Stomach (tissue), 19 donors: ENCODE measurements at places on chromosomes 16 and 17.

DNA sequence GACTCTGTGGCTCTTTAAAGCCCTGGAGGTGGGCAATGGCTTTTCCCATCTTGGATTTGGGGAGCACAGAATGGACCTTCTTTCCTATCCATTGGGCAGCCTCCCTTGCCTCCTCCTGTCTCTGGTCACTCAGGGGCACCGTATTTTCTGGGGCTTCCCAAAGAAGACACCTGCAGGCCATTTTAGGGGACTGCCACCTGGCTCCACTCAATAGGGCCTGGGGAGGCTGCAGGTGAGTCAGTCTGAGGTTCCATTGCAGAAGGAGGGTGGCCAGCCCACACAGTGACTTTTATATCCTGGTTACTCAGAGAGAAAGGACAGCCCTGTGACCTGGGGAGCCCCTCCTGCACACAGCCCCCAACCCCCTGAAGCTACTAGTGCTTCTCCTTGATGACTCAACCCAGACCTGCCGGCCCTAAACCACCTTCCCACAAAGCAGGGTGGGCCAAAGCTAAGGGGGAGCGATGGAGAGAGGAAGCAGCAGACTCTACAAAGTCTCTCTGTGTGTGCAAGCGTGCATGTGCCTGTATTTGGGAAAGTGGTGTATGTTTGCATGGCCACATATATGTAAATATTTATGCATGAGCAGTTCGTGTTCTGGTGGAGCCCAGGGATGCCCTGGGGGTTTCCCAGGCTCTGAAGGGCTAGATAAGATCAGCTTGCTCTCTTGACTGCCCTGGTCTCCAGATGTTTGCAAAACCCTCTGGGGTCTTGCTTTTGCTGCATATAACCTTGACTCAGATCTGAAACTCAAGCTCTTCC, 5.0 kb downstream of the CX3CL1 start:
- H3K4me1 ChIP-seq = peaks cover 7% of the 10 kb centered on the region
- no peak overlapping the region for H3K4me3 ChIP-seq
- no peaks in the 10 kb centered on the region for H3K27me3 ChIP-seq
- H3K27ac ChIP-seq = no peak overlapping the region
- peaks cover 3% of the 10 kb centered on the region for H3K36me3 ChIP-seq

DNA sequence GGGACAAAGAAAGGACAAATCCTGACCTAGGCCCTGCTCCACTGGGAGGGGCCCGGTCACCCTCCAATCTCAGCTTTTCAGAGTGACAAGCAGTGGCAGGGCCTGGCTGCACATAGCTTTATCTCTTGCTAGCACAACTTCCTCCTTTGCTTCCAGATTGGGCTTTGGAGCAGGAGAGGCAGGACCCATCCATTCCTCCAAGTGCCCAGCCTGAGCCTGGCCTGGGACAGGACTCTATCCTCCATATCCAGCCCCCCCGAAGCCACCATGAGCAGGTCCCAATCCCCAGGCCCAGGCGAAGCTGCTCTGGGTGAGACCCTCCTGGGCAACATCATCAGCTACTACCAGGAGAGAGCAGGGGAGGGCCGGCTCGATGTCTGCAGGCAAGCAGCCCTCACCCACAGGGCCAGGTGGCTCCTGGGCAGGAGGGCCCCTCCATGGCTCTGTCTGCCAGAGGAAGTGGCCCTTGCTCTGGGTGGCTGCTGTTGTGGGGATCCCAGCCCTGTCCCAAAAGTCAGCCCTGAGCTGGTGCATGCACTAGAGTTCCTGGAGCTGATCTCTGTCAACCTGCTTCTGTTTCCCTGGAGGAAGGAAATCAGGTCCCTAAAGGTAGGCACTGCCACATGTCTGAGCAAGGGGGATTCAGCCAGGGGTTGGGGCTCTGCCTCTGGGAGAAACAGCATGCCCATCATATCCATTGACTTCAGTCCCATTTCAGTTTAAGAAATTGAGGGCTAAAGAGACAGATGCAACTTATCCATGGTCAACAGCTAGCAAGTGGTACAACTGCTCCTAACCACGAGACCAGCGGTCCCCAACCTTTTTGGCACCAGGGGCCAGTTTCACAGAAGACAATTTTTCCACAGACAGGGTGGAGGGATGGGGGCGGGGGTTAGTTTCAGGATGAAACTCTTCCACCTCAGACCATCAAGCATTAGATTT, 58.9 kb downstream of the TK2 start:
- H3K27ac ChIP-seq = no peak overlapping the region
- peaks cover 12% of the 10 kb centered on the region for H3K4me1 ChIP-seq
- DNase-seq = peak; percentile 23
- H3K27me3 ChIP-seq = no peaks in the 10 kb centered on the region

GRCh38 chr16:81842564-81843242, 63.6 kb downstream of the PLCG2 start:
- H3K4me1 ChIP-seq = no peaks in the 10 kb centered on the region
- H3K27ac ChIP-seq = no peak overlapping the region
- H3K27me3 ChIP-seq = no peaks in the 10 kb centered on the region
- DNase-seq = no peak
- H3K36me3 ChIP-seq = no peaks in the 10 kb centered on the region

- no peaks in the 10 kb centered on the region for H3K27me3 ChIP-seq
- H3K36me3 ChIP-seq = no peaks in the 10 kb centered on the region
- no peaks in the 10 kb centered on the region for H3K4me1 ChIP-seq
- peak; percentile 24 for DNase-seq
- no peak overlapping the region for H3K4me3 ChIP-seq
These were observed 594.2 kb downstream of the KCNJ18 start for GRCh38 chr17:22286337-22287041.

DNA sequence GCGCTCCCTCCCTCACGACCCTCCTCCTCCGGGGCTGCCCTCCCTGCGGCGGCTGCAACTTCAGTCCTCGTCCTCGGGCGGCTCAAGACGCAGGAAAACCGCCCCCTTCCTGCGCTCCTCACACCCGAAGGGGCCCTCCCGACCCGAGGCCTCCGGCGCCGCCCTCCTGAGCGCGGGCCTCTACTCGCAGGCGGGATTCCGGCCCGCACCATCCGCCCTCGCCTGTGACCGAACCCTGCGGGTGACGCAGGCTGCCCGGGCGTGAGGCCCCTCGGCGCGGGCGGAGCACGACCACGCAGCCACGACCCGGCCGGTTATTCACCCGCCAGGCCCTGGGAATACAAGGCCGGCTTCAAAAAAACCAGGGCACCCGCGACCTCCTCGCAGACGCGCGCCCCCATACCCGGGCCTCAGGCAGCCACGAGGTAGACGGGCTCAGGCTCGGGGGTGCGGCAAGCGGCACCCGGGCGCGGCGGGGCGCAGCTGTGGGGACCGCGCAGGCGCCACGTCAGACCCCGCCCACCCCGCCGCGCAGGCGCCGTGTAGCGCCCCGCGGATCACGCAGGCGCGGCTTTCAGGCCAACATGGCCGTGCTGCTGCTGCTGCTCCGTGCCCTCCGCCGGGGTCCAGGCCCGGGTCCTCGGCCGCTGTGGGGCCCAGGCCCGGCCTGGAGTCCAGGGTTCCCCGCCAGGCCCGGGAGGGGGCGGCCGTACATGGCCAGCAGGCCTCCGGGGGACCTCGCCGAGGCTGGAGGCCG, at the start of gene SPG7:
Gene SPG7, plus strand, starts transcription at position 570 of the 757 bp plus-strand sequence. Its CDS starts 15 bp downstream, at position 585.
- H3K36me3 ChIP-seq = peaks cover 27% of the 10 kb centered on the region
- H3K4me1 ChIP-seq = peaks cover 55% of the 10 kb centered on the region
- peak within 1 kb of the TSS; percentile 81 for H3K4me3 ChIP-seq
- H3K27me3 ChIP-seq = no peaks in the 10 kb centered on the region
- peak within 1 kb of the TSS; percentile 96 for H3K27ac ChIP-seq
